ENCODE measurements at places on chromosomes 11 and 22. TPM values are rescaled to one million over a fixed set of nuclear protein-coding genes. Genes with fewer than 3 reads are reported as not detected.

- DNase-seq = no peak
- no peaks in the 10 kb centered on the region for H3K27me3 ChIP-seq
- H3K4me1 ChIP-seq = no peaks in the 10 kb centered on the region
- H3K27ac ChIP-seq = no peak overlapping the region
- H3K36me3 ChIP-seq = peaks cover 20% of the 10 kb centered on the region
Measured at GRCh38 chr11:87324817-87325489, 287.2 kb downstream of the TMEM135 start.

DNA sequence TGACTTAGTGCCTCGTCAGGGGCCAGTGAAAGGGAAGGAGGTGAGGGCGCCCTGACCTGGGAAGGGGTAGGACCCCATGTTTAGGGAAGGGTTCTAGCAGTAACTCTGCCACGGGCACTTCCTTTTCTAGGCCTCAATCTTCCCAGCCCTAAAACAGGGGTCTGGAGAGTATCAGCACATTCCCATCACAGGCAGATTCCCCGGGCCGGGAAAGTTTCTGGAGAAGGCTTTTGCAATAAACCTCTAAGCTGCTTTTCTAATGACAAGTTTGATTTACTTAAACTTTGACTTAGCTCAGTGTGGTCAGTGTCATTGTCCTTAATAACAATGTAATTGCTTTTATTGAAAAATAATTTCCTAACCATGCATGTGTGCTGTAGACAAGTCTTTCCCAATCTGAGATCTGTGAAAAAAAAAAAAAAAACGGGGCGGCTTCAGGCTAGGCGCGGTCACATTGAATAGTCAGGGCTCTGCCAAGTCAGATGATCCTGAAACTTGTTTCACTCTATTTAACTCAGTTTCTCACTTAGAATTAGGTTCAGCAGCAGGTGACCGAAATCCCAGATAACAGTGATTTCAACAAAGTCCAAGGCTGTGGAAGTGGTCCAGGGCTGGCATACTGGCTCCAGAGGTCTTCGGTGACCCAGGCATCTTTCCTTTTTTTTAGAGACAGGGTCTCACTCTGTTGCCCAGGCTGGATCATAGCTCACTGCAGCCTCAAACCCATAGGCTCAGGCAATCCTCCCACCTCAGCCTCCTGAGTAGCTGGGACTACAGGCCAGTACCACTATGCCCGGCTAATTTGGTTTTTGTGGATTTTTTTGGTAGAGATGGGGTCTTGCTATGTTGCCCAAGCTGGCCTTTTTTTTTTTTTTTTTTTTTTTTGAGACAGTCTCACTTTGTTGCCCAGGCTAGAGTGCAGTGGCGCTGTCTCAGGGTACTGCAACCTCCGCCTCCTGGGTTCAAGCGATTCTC is 19.5 kb upstream of the TAB1 start:
- H3K27ac ChIP-seq = no peak overlapping the region
- H3K36me3 ChIP-seq = no peaks in the 10 kb centered on the region
- DNase-seq = no peak
- no peak overlapping the region for H3K4me3 ChIP-seq
- H3K4me1 ChIP-seq = no peaks in the 10 kb centered on the region

Gene CRYBA4
- not detected for total RNA-seq

Gene MRPL21
- 40.4 TPM for total RNA-seq
